ENCODE measurements at places on chromosomes 1 and 21. TPM values are rescaled to one million over a fixed set of nuclear protein-coding genes. Genes with fewer than 3 reads are reported as not detected.
A peak's percentile ranks its signal among the peaks of the same experiment; 100 is the strongest.

- peaks cover 9% of the 10 kb centered on the region for H3K27me3 ChIP-seq
- no peaks in the 10 kb centered on the region for H3K4me1 ChIP-seq
- H3K36me3 ChIP-seq = no peaks in the 10 kb centered on the region
- no peak overlapping the region for H3K4me3 ChIP-seq
These were observed 105.2 kb downstream of the SUSD4 start for GRCh38 chr1:223258751-223259198.

GRCh38 chr1:167800251-167800650 is 78.5 kb downstream of the MPZL1 start:
- DNase-seq = no peak
- H3K27ac ChIP-seq = no peak overlapping the region
- no peak overlapping the region for H3K4me3 ChIP-seq
- H3K27me3 ChIP-seq = no peaks in the 10 kb centered on the region
- peaks cover 19% of the 10 kb centered on the region for H3K4me1 ChIP-seq

DNA sequence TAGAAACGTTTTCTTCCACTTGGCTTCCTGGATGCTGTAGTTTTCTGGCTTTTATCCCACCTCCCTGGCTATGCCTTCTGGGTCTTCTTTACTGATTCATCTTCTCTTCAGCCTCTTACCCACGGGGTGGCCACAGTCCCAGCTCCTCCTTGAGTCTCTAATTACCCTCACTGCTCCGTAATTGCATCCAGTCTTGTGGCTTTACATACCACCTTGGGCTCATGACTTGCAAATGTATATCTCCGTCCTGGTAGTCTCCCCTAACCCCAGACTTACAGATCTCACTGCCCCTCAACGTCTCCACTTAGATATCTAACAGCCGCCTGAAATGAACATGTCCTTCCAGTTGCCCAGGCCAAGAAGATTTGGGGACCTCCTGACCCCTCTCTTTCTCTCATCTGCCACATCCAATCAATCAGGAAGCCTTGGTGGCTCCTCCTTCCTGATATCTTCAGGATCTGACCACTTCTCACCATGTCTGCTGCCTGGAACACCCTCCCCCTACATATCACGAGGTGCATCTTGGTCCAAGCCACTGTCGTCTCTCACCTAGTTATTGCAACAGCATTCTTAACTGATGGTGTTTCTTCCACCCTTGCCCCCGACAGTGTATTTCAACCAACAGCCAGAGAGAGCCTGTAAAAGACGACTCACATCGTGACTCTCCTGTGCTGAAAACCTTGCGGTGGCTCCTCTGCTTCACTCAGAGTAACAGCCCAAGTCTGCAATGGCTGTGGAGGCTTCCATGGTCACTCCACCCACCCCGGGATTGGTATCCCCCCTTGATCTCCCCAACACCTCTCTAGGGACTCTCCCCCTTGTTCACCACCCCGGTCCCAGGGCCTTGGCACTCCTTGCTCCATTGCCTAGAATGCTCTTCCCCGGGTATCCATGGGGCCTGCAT is 219.0 kb upstream of the POU3F1 start:
- H3K4me1 ChIP-seq = no peaks in the 10 kb centered on the region
- H3K27me3 ChIP-seq = no peaks in the 10 kb centered on the region

DNA sequence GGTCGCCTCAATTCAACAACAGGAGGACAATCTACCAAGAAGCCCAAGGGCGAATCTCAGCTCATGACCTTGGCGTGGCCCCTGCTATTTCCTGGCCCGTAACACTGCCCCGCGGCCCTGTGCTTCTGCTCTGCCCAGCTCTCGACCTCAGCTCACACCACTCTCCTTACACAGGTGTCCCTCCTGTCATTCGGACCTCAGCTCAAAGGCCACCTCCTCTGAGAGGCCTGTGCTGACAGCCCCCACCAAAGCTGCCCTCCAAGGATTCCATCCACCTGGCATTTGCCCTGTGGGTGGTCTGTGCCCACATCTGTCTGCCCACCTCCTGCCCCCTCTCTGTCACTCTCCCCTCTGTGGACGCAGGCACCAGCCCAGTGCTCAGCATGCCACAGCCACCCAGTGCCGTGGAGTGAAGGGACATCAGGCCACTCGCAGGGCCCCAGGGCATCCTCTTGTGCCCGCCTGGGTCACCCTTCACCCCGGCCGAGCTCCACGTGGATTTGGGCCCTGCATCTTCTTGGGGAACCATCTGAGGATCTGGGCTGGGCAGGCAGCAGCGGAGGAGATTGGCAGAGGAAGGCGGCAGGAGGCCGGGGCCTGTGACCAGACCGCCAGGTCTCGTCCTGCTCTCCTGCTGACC is 70.3 kb downstream of the DHRS3 start:
- no peaks in the 10 kb centered on the region for H3K36me3 ChIP-seq
- H3K4me3 ChIP-seq = no peak overlapping the region
- H3K27ac ChIP-seq = no peak overlapping the region
- no peak for DNase-seq
- peaks cover 8% of the 10 kb centered on the region for H3K4me1 ChIP-seq
- no peaks in the 10 kb centered on the region for H3K27me3 ChIP-seq

GRCh38 chr1:165576536-165576935 is 32.7 kb downstream of the LRRC52 start:
- no peak for DNase-seq
- H3K4me3 ChIP-seq = no peak overlapping the region
- H3K36me3 ChIP-seq = no peaks in the 10 kb centered on the region
- H3K27me3 ChIP-seq = no peaks in the 10 kb centered on the region
- no peaks in the 10 kb centered on the region for H3K4me1 ChIP-seq

DNA sequence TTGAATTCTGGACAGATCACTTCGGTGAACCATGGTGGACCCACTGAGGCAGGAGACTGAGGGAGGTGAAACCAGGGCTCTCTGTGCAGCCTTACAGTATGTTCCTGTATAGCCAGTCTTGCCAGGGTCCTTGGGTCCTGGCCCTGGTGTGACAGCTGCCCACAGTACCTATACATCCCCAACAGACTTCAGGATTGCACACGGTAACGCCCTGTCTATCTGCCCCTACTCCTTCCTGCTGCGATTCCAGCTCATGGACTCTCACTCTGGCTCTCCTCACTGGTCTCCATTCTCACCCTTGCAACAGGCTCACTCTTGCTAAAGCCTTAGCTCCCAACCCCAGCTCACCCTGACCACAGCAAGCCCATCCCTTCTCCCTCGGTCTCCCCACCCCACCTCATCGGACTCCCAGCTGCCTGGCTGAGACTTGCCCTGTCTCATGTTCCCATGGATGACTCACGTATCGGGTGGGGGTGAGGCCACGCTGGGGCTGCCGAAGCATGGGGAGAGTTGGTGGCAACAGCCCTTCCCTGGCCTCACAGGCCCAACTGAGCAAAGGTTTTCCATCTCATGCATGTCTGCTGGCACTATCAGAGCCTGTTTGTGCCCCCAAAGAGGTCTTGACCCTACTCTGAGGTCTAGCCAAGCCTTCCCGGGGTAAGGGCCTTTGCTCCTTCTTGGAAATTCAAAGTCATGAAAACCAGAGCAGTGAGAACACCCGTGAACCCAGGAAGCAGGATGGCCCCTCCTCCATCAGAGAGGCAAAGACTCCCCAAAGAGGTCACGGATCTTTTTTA is 7.1 kb downstream of the PHLDA3 start:
- peaks cover 19% of the 10 kb centered on the region for H3K36me3 ChIP-seq
- peak overlapping the region; percentile 13 for H3K4me3 ChIP-seq
- H3K4me1 ChIP-seq = peaks cover 36% of the 10 kb centered on the region
- H3K27ac ChIP-seq = peak overlapping the region; percentile 98
- no peaks in the 10 kb centered on the region for H3K27me3 ChIP-seq

DNA sequence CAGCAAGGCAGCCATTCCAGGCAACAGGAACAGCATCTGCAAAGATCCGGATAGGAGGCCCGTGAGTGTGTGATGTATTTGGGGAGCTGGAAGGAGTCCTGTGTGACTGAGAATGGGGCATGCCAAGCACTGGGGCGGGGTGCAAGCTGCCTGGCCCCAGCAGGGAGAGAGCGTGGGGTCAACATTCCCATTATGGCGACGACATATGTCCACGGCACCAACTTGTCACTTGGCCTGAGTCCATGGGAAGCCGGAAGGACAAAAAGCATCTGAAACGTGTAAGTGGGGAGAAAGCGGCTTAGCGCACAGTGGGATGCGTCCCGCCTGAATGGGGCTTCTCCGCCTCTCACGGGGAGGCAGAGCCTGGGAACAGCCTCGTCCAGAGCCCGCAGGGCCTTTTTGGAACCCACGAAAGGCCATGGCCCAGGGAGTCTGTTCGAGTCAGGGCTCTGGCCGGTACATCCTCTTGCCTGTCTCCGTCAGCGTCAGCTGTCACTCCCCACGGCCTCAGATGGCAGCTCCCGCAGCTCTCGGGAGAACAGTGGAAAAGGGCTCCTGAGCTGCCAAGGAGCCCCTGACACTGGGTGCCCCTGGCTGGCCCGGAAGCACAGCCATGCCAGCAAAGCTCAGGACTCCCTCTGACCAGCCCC is 12.4 kb downstream of the EPHB2 start:
- no peak for DNase-seq
- H3K27me3 ChIP-seq = no peaks in the 10 kb centered on the region
- peaks cover 2% of the 10 kb centered on the region for H3K4me1 ChIP-seq
- no peaks in the 10 kb centered on the region for H3K36me3 ChIP-seq
- no peak overlapping the region for H3K4me3 ChIP-seq

- no peak overlapping the region for H3K27ac ChIP-seq
- H3K27me3 ChIP-seq = no peaks in the 10 kb centered on the region
- no peaks in the 10 kb centered on the region for H3K36me3 ChIP-seq
- no peaks in the 10 kb centered on the region for H3K4me1 ChIP-seq
- no peak for DNase-seq
These were observed 89.0 kb downstream of the RERE start for GRCh38 chr1:8728464-8728863.

GRCh38 chr1:3774946-3775489 is 2.5 kb downstream of the SMIM1 start:
- H3K27me3 ChIP-seq = no peaks in the 10 kb centered on the region
- peaks cover 5% of the 10 kb centered on the region for H3K4me1 ChIP-seq
- H3K4me3 ChIP-seq = no peak overlapping the region
- peaks cover 3% of the 10 kb centered on the region for H3K36me3 ChIP-seq
- no peak for DNase-seq

- no peak for DNase-seq
- no peaks in the 10 kb centered on the region for H3K27me3 ChIP-seq
- peaks cover 4% of the 10 kb centered on the region for H3K36me3 ChIP-seq
- no peak overlapping the region for H3K4me3 ChIP-seq
These were observed 22.9 kb upstream of the MOB3C start for GRCh38 chr1:46639547-46639946.

- no peak overlapping the region for H3K4me3 ChIP-seq
- H3K27me3 ChIP-seq = no peaks in the 10 kb centered on the region
- peaks cover 11% of the 10 kb centered on the region for H3K4me1 ChIP-seq
- H3K27ac ChIP-seq = no peak overlapping the region
- no peaks in the 10 kb centered on the region for H3K36me3 ChIP-seq
These were observed 9.2 kb upstream of the TRAF3IP3 start for GRCh38 chr1:209746451-209747165.

DNA sequence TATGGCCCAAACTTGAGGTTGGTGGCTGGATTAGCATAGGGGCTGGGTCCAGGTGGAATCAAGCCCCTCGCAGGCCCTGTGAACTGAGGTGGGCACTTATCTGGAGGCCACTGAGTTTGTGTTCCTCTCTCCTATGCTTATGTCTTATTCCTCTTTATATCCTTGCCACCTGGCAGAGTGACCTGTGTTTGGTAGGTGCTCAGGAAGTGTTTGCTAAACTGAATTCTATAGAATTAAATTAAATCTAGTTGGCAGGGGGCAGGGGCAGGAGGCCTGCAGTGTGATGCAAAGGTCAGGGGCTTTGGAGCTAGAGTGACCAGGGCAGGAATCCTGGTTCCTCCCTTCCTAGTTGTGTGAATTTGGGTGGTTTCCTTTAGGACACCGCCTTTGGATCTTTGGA is 1.1 kb upstream of the TMEM9 start:
- peaks cover 21% of the 10 kb centered on the region for H3K27me3 ChIP-seq
- no peak for DNase-seq
- peaks cover 2% of the 10 kb centered on the region for H3K4me1 ChIP-seq
- no peak overlapping the region for H3K4me3 ChIP-seq
- H3K36me3 ChIP-seq = peaks cover 6% of the 10 kb centered on the region

DNA sequence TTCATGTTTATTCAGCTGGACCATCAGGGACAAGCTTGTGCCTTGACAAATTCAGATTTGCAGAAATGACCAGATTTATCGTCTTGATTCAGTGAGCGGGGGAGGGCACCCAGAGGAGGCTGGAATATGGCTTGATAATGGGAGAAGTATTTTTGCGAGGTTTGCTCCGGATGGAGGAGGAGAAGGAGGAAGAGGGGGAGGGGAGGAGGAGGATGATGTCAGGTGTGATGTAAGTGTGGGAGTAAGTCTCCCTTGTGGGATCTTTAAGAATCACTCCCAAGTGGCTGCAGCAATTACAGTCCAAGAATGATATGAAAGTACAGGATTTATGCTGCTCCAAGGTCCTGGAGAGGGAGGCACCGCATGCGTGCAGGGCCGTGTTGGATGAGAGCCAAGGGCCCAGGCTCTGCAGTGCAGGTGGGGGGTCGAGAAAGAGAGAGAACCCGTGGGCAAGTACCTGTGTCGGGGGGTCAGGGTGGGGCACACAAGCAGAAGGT is 5.6 kb upstream of the ZNF496 start:
- H3K27me3 ChIP-seq = no peaks in the 10 kb centered on the region
- no peaks in the 10 kb centered on the region for H3K36me3 ChIP-seq
- H3K27ac ChIP-seq = no peak overlapping the region
- peaks cover 2% of the 10 kb centered on the region for H3K4me1 ChIP-seq
- no peak overlapping the region for H3K4me3 ChIP-seq

DNA sequence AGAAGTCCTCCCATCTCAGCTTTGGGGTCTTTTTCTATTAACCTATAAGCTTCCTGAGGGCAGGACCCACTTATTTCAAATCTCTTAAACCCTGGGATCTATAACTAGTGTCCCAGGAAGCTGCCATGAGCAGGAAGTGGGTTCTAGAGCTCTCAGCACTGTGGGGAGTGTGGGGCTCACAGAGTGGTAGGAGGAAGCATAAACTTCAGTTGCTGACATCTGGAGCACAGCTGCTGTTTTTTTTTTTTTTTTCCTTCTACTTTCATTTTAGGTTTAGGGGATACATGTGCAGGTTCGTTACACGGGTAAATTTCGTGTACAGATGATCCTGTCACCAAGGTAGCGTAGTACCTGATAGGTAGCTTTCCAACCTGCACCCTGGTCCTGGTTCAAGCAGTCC is 59.3 kb downstream of the AK4 start:
- H3K4me3 ChIP-seq = no peak overlapping the region
- H3K27ac ChIP-seq = no peak overlapping the region
- no peaks in the 10 kb centered on the region for H3K4me1 ChIP-seq
- H3K27me3 ChIP-seq = no peaks in the 10 kb centered on the region

DNA sequence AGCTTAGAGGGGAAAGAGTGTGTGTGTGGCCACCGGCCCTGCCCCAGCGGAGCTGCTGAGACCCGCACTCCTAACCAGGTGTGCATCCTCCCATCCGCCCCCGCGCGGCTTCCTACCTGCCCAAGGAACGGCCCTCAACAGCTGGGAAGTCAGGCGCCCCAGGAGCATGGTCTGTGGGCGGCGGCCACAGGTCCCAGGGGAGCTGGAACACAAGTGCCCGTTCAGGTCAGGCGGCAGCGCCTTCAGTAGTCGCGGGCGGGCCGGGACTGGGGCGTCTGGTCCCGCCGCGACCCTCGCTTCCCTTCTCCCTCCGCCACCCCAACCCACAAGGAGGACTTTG is 448 bp downstream of the AURKAIP1 start:
- H3K4me1 ChIP-seq = peaks cover 15% of the 10 kb centered on the region
- H3K36me3 ChIP-seq = peaks cover 17% of the 10 kb centered on the region
- no peak for DNase-seq

GRCh38 chr1:205225901-205226765 is 1.6 kb upstream of the TMCC2 start:
- H3K27ac ChIP-seq = no peak overlapping the region
- H3K36me3 ChIP-seq = no peaks in the 10 kb centered on the region
- H3K27me3 ChIP-seq = no peaks in the 10 kb centered on the region
- H3K4me3 ChIP-seq = no peak overlapping the region
- H3K4me1 ChIP-seq = peaks cover 4% of the 10 kb centered on the region

Gene COL9A2
- 2.1 TPM for total RNA-seq

Gene BLACAT1
- total RNA-seq = not detected

Gene SLC45A3
- total RNA-seq = 2.3 TPM

Gene HPDL
- total RNA-seq = 0.17 TPM
